ENCODE measurements at places on chromosomes 13 and 19.

- H3K36me3 ChIP-seq = peaks cover 28% of the 10 kb centered on the region
- H3K27ac ChIP-seq = no peak overlapping the region
- no peak for DNase-seq
- no peaks in the 10 kb centered on the region for H3K27me3 ChIP-seq
- H3K4me3 ChIP-seq = no peak overlapping the region
- H3K4me1 ChIP-seq = peaks cover 49% of the 10 kb centered on the region
Measured at GRCh38 chr19:47099576-47100050, 14.0 kb downstream of the ZC3H4 start.

DNA sequence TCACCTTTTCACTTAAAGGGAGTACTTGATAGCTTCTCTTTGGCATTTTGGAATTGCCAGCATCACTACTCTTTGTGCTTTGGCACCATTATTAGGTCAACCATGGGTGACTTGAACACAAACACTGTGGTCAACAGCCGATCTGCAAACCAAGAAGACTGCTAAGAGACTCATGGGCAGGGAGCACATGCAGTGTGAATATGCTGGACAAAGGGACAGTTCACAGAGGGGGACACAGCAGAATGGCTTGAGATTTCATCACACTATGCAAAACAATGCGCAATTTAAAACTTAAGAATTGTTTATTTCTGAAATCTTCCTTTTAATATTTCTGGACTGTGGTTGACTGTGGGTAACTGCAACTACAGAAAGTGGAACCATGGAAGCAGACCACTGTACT, 64.4 kb downstream of the LMO7 start:
- no peak overlapping the region for H3K27ac ChIP-seq
- H3K4me3 ChIP-seq = no peak overlapping the region
- peaks cover 8% of the 10 kb centered on the region for H3K4me1 ChIP-seq
- H3K36me3 ChIP-seq = no peaks in the 10 kb centered on the region

GRCh38 chr19:10502524-10503001, 593 bp downstream of the KEAP1 start:
- H3K27ac ChIP-seq = peak overlapping the region; percentile 88
- H3K4me1 ChIP-seq = peaks cover 31% of the 10 kb centered on the region
- DNase-seq = peak; percentile 92
- H3K4me3 ChIP-seq = peak overlapping the region; percentile 94
- peaks cover 19% of the 10 kb centered on the region for H3K36me3 ChIP-seq

- H3K27ac ChIP-seq = no peak overlapping the region
- DNase-seq = no peak
- no peaks in the 10 kb centered on the region for H3K36me3 ChIP-seq
- no peaks in the 10 kb centered on the region for H3K4me1 ChIP-seq
Measured at GRCh38 chr19:48598996-48599700, 7.4 kb upstream of the SPACA4 start.

- H3K27ac ChIP-seq = no peak overlapping the region
- H3K4me3 ChIP-seq = no peak overlapping the region
- no peaks in the 10 kb centered on the region for H3K4me1 ChIP-seq
- H3K36me3 ChIP-seq = no peaks in the 10 kb centered on the region
- no peak for DNase-seq
Measured at GRCh38 chr19:13576726-13577125, 70.4 kb upstream of the CACNA1A start.

DNA sequence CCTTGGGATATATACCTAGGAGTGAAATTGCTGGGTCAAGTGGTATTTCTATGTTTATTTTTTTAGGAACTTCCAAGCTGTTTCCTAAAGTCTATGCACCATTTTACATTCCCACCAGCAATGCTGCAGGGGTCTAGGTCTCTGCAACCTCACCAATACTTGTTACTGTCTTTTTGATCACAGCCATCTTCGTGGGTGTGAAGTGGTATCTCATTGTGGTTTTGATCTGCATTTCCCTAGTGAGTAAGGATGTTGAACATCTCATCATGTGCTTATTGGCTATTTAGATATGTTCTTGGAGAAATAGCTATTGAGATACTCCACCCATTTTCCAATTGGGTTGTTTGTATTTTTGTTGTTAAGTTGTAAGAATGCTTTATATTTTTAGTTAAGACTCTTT, 2.7 kb downstream of the OR10H2 start:
- no peak overlapping the region for H3K27ac ChIP-seq
- no peak overlapping the region for H3K4me3 ChIP-seq
- H3K27me3 ChIP-seq = no peaks in the 10 kb centered on the region
- DNase-seq = no peak
- no peaks in the 10 kb centered on the region for H3K4me1 ChIP-seq

DNA sequence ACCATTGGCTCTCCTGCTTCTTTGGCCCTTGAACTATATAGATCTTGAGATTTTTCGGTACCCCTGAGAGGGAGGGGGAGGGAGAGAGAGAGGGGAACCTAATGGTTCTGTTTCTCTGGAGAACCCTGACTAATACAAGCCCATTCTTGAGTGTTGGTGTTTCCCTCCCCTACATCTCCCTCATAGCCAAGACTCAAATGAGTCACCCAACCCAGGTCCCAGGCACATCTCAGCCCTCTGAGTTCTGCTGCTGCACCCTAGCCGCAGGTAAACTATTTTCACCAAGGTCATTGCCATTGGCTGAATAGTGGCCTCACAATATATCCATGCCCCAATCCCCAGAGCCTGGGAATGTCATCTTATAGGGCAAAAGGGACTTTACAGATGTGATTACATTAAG, 225.8 kb upstream of the MAB21L1 start:
- H3K27ac ChIP-seq = no peak overlapping the region
- H3K27me3 ChIP-seq = no peaks in the 10 kb centered on the region

DNA sequence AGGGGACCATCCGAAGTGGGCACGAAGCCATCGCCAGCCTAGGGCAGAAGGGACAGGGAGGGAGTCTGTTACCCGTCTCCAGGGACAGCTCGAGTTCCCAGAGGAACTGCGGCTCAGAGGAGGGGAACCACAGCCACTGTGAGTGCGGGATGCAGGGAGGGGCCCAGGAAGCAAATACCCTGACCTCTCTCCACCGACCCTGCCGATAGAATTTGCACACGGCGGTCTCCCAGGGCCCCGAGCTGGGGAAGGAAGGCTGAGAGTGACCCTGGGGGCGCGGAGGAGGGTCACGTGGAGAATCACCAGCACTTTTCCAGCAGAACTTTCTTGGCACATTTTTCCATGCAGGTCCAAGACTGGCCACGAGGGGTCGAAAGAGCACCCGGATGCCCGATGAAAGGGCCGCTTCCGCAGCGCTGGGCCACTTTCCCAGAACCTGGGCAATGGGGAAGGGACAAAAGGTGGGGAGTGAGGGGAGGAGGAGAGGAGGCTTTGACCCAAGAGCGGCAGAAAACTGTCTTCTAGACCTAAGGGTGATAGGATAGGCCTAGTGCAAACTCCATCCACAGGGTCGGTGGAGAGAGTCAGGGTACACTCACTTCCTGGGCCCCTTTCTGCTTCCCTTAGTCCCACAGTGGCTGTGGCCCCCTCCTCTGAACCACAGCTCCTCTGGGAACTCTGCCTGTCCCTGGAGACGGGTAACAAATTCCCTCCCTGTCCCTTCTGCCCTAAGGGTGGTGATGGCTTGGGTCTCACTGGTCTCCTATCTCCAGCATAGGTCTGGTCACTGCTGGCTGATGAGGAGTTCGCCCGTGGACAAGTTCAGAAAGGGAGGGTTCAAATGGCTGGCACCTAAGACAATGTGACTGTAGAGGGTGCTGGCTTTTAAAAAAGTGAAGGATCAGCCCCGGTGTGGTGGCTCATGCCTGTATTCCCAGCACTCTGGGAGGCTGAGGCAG, 5.3 kb upstream of the GPR4 start:
- peaks cover 17% of the 10 kb centered on the region for H3K36me3 ChIP-seq
- H3K27me3 ChIP-seq = peaks cover 12% of the 10 kb centered on the region

DNA sequence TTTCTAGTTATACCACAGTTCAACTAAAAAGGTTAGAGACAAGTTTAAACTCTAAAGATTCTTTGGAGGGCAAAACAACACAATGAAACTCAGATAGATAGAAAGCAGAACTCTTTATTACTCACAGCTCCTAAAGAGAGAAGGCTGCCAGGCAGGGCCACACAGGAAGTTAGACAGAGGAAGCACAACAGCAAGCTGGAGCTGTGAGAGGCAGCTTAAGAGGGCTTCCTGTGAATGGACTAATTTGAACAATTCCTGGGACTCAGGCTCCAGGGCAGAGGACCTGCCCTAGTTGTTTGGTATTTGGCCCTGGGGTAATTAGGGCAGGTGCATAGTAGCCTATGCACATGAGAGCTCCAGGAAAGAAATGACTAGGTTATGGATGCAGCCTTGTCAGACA, 803.6 kb downstream of the DIAPH3 start:
- peaks cover 5% of the 10 kb centered on the region for H3K4me1 ChIP-seq
- H3K27me3 ChIP-seq = no peaks in the 10 kb centered on the region
- H3K36me3 ChIP-seq = no peaks in the 10 kb centered on the region
- no peak overlapping the region for H3K4me3 ChIP-seq

- no peak overlapping the region for H3K27ac ChIP-seq
- DNase-seq = no peak
- no peaks in the 10 kb centered on the region for H3K4me1 ChIP-seq
- peaks cover 20% of the 10 kb centered on the region for H3K27me3 ChIP-seq
- H3K4me3 ChIP-seq = no peak overlapping the region
Measured at GRCh38 chr13:36796052-36796451, 23.0 kb upstream of the RFXAP start.

DNA sequence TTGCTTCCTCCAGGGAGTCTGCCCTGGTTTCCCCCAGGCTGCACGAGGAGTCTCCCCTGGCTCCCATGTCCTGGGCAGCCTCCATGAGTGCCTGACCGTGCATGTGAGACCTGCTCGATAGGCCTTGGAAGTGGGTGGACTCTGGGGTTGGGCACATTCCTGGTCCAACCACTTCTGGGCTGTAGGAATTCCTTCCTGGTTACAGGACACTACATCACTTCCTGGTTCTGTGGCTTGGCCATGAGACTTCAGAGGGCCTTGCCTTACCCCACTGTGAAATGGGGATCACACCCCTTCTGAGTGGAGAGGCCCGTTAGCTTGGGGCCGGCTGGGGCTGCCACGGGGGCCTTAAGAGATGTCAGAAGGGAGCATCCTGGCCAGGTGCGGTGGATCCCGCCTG, 4.0 kb upstream of the ZNF628 start:
- peaks cover 5% of the 10 kb centered on the region for H3K4me1 ChIP-seq
- H3K36me3 ChIP-seq = no peaks in the 10 kb centered on the region
- DNase-seq = no peak
- H3K27me3 ChIP-seq = peaks cover 4% of the 10 kb centered on the region

DNA sequence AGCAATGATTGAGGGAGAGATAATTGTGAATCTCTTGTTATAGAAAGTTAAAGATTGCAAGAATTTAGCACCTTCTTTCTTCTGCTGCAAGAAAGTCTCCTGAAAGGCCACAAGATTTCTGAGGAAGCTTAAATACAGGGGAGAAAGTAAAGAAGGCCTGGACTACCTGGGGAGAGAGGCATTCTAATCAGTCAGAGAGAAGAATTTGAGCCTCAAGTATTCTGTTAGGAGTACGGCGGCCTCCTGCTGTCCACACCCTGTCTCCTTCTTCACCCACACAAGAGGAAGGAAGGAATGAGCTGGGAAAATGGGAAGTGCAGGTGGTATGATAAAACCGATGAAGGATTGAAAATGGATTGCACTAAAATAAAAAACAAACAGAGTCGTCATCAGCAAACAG, 474.7 kb downstream of the DIAPH3 start:
- H3K4me3 ChIP-seq = no peak overlapping the region
- H3K4me1 ChIP-seq = no peaks in the 10 kb centered on the region
- H3K27me3 ChIP-seq = no peaks in the 10 kb centered on the region
- H3K27ac ChIP-seq = no peak overlapping the region
- no peak for DNase-seq

- DNase-seq = no peak
- H3K36me3 ChIP-seq = peaks cover 41% of the 10 kb centered on the region
- peak overlapping the region; percentile 96 for H3K4me3 ChIP-seq
- H3K4me1 ChIP-seq = peaks cover 56% of the 10 kb centered on the region
- peak overlapping the region; percentile 96 for H3K27ac ChIP-seq
Measured at GRCh38 chr19:2236064-2236313, 140 bp downstream of the PLEKHJ1 start.

- DNase-seq = no peak
- no peaks in the 10 kb centered on the region for H3K27me3 ChIP-seq
- no peaks in the 10 kb centered on the region for H3K36me3 ChIP-seq
- no peaks in the 10 kb centered on the region for H3K4me1 ChIP-seq
- no peak overlapping the region for H3K27ac ChIP-seq
Measured at GRCh38 chr19:30978639-30979038, 370.6 kb downstream of the TSHZ3 start.

- H3K27ac ChIP-seq = peak overlapping the region; percentile 16
- H3K36me3 ChIP-seq = no peaks in the 10 kb centered on the region
- H3K4me1 ChIP-seq = peaks cover 9% of the 10 kb centered on the region
- DNase-seq = peak; percentile 70
- H3K27me3 ChIP-seq = peaks cover 49% of the 10 kb centered on the region
- H3K4me3 ChIP-seq = peak overlapping the region; percentile 12
Measured at GRCh38 chr19:11279505-11280236, 16.3 kb upstream of the TSPAN16 start.

DNA sequence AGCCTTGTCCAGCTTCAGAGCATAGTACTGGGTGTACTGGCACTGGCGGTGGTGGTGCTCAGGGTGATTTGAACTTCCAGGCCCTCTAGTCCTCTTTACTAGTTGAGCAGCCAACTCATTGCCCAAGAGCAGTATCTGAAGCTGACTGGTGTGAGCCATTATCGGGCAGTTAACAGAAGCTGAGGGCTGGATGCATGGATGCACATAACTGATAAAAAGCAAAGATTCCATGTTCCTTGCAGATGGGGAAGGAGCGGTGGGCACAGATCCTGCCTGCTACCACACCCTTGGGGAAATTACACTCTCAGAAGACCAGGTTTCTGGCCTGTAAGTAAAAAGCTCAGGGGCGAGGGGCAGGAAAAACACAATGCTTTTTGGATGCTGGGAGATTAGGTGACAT, 499.4 kb upstream of the ARGLU1 start:
- no peak overlapping the region for H3K4me3 ChIP-seq
- H3K4me1 ChIP-seq = no peaks in the 10 kb centered on the region
- no peak for DNase-seq
- H3K36me3 ChIP-seq = no peaks in the 10 kb centered on the region

GRCh38 chr19:5145521-5146511, 176.9 kb downstream of the KDM4B start:
- peaks cover 17% of the 10 kb centered on the region for H3K36me3 ChIP-seq
- no peak for DNase-seq
- no peak overlapping the region for H3K27ac ChIP-seq
- H3K4me1 ChIP-seq = no peaks in the 10 kb centered on the region

DNA sequence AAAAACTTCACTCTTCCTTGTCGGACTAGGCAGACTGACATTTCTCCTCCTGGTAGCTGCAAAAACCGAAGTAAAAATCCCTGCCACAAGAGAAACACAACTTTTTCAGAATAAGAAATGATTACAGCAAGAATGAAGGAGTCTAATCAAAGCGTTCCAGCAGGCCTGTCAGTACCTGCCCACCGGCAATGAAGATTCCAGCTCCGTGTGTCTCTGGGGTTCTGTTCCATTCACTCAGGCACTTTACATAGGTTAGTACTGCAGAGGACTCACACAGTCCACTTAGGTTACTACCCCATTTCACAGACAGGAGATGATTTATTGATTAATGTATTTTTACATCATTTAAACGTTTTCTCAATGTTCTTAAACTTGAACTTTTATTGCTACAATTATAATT, 275.5 kb downstream of the NHLRC3 start:
- H3K36me3 ChIP-seq = no peaks in the 10 kb centered on the region
- no peaks in the 10 kb centered on the region for H3K4me1 ChIP-seq
- no peak overlapping the region for H3K27ac ChIP-seq
- DNase-seq = no peak

GRCh38 chr19:541699-542098, 2.2 kb upstream of the GZMM start:
- H3K4me1 ChIP-seq = peaks cover 15% of the 10 kb centered on the region
- no peak overlapping the region for H3K27ac ChIP-seq
- peaks cover 14% of the 10 kb centered on the region for H3K36me3 ChIP-seq
- no peaks in the 10 kb centered on the region for H3K27me3 ChIP-seq

Data from activated T-helper 1 cell treated with anti-CD3 and anti-CD28 coated beads, Interleukin-12 subunit alpha, Interleukin-12 subunit beta, Interleukin-2, Interleukin-4 antibody, amounts not matched to agents 30 ng/mL and 10 ng/mL and 1 ng/mL, durations not matched to agents 14 hours and 24 hours and 36 hours (primary cell).